ENCODE measurements at places on chromosomes 1 and 21.

DNA sequence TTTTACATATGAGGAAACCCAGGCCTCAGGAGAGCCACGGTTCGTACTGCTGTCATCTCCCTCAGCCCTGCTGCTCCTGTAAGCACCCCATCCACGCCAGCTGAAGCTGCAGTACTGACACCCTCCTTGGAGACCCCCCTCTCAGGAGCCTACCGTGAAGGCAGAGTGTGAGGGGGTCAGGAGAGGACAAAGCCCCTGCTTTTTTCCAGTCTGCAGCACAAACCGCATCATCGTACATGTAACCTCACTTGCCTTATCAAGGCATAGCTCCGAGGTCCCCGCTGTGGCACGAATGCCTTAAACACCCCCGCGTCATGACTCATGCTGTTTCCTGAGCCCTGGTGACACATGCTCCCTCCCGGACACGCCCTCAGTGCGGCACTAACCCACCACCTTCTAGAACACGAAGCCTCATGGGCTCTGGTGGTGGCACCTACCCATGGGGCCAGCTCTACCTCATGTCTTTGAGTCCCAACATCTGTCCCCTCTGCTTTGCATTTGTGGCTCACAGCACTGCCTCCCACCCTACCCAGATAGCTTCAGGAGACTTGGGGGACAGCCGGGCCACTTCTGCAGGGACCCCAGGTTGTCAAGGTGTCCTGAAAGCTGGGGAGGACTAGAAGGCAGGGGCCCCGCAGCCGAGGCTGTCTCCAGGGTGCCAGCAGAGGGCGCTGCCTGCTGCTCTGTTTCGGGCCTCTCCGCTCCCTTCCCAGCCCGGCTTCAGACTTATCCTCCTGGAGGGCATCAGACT, 4.9 kb downstream of the SH3BGRL3 start:
- peak; percentile 90 for DNase-seq

- DNase-seq = no peak
These were observed 64.1 kb downstream of the LRRN2 start for GRCh38 chr1:204621396-204621795.

DNA sequence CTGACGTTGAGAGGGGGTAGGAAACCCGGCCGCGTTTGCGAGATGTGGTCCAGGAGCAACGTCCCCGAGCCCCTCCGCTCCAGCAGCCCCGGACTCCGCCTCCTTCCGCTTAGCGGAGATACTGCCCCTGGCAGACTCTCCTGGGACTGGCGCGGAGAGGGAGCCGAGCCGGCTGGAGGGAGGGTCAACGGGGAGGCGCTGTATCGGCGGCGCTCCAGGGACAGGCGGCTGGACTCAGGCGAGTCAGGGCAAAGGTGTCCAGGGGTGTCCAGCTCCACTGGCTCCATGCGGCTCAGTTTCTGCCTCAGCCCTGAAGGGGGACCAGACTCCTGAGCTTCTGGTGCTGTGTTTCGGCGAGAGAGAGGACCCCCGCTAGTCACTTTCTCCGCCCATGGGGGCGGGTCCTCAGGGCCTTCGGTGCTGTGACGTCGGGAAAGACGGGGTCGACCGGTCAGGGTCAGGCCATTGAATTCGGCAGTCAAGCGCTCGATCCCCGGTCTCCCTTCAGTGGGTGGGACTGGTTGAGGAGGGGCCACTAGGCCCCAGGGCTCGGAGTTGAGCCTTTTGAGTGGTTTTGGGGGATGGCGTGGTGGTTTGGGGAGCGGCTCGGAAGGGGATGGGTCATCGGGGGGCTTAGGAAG, 2.8 kb upstream of the LIX1L start:
- DNase-seq = peak; percentile 66

- DNase-seq = no peak
These were observed 118.2 kb downstream of the LEPR start for GRCh38 chr1:65538664-65539063.

- DNase-seq = no peak
These were observed 92.6 kb upstream of the NEK7 start for GRCh38 chr1:198064181-198064580.

DNA sequence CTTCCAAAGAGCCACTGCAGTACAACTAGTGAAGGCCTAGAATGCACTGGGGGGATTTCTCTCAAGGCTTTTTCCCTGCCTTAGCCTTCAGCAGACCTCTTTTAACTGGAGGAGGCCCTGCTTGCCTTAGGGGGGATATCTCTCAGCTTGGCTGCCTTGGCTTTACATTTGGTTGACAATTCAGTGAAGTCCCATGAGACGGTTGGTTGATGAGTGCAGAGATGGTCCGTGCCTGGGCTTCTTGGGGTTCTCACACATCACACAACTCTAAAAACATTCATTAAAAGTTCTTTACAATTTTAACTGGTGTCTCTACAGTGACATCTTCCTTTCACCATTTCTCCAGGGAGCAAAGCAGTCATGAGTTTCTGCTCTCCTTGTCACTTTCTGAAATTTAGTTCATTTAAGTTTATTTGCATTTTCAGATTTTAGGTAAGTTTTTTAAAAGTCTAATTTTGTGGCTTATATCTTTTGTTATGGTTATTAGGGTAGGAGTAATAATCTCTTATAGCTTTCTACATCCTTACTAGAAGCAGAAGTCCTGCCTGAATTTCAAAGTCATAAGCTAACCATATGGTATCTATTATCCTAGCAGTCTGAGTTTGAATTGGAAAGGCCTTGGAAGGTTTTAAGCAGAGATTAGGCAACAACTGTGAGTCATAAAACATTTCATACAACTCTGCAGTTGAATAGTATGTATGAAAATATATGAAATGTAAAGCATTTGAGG, 487.6 kb downstream of the DPYD start:
- peak; percentile 89 for DNase-seq

GRCh38 chr1:88265606-88266005, 418.5 kb upstream of the PKN2 start:
- no peak for DNase-seq

GRCh38 chr1:228006786-228007048, at the start of gene WNT3A:
WNT3A (plus strand) TSS chr1:228006998; CDS start chr1:228007129, 131 bp downstream.
- DNase-seq = no peak

DNA sequence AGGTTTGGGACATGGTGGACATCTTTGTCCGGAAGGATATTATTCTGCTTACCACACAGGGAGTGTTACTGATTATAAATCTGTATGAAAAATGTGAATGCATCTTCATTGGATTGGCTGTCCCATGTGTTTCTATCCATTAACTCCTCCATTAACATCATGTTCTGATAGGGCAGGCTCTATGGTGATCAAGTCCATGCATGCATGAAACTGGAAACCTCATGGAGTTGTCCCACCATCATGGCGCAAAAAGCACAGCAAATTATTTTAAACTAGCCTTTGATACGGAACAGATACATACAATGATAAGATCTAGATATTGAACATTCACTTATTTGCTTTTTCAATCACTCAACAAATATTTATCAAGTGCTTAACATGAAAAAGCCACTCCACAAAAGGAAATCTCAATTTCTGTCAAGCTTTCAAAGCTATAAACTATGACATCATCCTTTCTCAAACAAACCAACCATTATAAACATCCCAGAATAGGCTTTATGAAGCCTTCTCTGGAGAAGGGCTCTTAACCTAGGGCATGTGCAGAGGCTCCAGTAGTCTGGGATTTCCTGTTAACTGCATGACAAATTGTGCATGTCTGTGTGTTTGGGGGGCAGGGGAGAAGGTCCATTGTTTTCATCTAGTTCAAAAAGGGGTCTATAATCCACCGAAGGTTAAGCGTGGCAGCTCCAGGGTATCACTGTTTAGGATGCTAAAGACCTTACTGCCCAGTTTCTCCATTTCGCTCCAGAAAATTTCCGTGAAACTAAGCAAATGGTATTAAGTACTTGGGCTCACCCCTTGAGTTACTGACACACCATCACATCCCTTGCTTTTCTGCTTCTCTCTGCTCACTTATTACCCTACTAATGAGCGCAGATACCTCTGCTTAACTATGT, 46.1 kb downstream of the ADAMTS1 start:
- DNase-seq = no peak

DNA sequence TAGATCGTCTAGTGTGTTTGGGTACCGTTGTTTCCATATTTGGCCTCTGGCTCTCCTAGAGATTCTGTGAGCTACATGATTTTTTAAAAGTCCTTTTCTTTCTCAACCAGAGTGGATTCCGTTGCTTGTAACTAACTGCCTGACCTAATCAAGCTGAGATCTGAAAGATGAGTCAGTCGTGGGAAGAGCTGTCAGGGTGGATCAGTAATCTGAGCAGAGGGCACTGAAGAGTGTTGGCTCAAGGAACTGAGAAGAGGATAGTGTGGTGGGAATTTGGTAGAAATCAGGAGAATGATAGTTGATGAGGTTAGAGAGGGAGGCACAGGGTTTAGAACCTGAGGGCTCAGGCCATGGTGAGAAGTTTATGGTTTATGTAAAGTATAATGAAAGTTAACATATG, 52.2 kb downstream of the TRAF5 start:
- peak; percentile 20 for DNase-seq

DNA sequence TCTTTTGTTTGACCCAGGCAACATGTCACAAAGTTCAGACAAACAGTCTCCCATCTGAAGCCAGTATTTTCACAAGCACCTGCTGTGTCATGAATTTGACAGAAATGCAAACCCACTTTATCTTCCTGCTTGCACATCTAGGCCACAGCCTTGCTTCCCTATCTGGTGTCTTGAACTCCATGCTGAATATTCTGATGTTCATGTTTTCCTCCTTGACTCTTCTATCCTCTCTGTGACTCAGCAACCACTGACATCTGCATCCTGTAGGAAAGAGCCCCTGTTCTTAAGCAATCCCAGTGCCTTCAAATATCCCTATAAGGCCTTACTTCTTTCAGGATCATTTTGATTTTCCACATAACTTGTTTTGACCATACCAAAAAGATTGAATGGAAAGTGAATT, 6.5 kb downstream of the CD55 start:
- peak; percentile 92 for DNase-seq

DNA sequence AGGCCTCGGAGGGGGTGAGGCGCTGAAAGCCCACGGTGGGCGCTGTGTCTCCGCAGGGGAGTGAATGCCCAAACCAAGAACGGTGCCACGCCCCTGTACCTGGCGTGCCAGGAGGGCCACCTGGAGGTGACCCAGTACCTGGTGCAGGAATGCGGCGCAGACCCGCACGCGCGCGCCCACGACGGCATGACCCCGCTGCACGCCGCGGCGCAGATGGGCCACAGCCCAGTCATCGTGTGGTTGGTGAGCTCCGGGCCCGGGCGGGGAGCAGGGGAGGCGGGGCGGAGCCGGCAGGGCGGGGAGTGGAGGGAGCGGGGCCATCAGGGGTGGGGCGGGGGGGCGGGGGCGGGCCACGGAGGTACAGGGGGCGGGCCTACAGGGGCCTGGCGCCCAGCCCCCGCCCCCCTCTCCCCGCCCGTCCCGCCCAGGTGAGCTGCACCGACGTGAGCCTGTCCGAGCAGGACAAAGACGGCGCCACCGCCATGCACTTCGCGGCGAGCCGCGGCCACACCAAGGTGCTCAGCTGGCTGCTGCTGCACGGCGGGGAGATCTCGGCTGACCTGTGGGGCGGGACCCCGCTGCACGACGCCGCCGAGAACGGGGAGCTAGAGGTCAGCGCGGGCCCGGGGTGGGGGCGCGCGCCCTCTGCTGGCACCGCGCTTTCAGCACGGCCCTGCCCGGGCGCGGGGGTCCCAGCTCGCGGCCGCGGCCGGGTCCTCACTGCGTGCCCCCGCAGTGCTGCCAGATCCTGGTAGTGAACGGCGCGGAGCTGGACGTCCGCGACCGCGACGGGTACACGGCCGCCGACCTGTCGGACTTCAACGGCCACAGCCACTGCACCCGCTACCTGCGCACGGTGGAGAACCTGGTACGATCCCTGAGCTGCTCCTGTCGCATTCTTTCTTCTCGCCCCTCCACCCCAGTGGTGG, 15.9 kb downstream of the ESPN start:
- DNase-seq = no peak

- DNase-seq = peak; percentile 28
These were observed at the start of gene GPR153 for GRCh38 chr1:6260961-6261614. GPR153 (minus strand) TSS chr1:6261098; CDS start chr1:6254905, 6,193 bp downstream.

DNA sequence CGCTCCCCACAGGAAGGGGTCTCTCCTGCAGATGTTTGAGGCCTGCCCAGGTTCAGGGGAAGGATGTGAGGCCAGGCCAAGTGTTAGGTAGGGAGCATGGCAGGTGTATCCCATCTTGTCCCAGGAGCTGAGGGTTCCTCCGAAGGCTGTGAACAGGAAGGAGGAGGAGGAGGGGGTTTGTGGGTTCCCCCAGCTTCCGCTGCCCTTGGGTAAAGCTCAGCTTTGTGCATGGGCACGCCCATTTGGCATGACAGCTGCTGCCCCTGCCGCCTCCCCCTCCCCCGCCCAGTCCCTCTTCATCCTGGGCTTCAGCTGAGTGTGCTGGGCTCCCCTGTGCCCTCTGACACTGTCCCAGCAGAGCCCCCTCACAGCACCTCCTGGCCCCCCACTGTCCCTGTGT, 25.5 kb downstream of the TNFRSF8 start:
- DNase-seq = no peak

DNA sequence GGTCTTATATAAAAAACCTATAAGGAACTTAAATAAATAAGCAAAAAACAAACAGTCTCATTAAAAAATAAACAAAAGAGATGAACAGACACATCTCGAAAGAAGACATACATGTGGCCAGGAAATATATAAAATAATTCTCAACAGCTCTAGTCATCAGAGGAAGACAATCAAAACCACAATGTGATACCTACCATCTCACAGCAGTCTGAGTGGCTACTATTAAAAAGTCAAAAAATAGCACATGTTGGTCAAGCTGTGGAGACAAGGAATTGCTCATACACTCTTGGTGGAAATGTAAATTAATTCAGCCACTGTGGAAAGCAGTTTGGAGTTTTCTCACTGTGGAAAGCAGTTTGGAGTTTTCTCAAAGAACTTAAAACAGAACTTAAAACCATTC, 100.3 kb upstream of the ADAMTS5 start:
- no peak for DNase-seq

DNA sequence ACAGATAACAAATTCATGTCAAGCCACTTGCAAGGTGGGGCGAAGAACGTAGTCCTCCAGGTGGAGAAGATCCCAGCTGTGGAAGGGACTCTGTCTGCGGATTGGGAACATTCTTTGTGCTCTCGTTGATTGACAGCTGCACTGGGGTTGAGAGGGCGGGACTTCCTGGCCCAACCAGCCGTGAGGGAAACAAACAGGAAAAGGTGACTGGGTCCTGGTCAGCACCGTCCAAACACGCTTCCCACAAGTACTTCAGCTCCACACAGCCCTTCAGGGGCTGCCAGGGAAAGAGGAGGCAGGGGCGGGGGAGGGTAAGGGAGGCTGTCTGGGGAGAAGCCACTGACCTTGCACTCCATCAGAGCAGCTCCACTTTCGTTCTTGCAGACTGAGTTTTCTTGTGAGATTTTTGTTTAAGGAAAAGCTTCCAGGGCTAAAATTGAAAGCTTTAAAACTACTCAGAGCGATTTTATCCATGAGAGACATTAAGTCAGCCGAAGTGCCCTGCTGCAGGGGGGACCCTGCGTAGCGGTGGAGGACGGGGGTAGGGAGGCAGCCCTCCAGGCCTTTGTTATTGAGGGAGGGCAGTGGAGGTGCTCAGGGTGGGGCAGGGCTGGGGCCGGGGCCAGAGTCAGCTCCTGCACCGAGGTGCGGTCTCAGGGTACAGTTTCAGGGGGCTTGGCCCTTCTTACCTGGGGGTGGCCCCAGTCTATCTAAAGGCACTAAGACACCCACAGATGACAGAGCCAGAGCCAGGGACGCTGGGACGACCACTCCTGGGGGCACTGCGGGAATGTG, 21.6 kb upstream of the STUM start:
- peak; percentile 31 for DNase-seq

GRCh38 chr1:172109359-172109758, 268.1 kb downstream of the DNM3 start:
- peak; percentile 33 for DNase-seq

Data from fibroblast of pulmonary artery (primary cell).